Mucosa of gallbladder (tissue), 1 donor: ENCODE measurements at places on chromosomes 4 and X. TPM values are rescaled to one million over a fixed set of nuclear protein-coding genes. Genes with fewer than 3 reads are reported as not detected.

The MAGEA1 gene
- total RNA-seq = not detected

DNA sequence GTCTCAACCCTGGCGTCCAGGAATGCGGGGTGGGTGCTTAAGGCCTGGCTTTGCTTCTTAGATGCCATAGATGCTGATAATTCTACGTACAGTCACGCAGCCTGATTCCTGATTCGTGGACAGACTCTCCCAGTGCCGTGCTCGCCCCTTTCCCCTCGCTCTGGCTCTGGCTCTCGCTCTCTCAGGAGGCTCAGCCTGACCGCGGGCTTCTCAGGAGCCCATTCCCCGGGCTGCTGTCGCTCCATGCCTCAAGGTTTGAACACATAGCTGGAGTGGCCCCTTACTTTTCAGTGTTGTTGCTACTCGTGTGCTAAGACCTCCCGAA, 59.2 kb upstream of the ZC4H2 start:
- no peak for DNase-seq

- DNase-seq = no peak
These were observed 40.2 kb downstream of the SH3KBP1 start for GRCh38 chrX:19846995-19847790.

DNA sequence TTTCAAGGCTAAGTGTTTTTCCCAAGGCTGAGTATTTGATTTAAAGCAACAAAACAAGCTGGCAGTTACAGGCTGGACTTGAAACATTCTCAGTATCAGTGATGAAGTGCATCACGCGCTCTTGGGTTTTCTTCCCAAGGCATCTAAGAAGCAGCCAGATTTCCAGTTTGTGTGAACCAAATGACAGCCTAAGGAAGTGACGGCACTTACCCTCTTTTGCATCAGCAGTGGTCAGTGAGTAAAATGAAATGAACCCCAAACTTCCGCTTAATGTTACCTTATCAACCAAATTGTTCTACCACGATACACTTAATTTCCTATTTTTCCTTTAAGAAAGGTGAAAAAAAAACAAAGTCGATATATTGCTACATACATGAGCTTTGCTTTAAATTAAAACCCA, 15.8 kb upstream of the GYPE start:
- no peak for DNase-seq

The PPID gene
- total RNA-seq = 34.8 TPM

DNA sequence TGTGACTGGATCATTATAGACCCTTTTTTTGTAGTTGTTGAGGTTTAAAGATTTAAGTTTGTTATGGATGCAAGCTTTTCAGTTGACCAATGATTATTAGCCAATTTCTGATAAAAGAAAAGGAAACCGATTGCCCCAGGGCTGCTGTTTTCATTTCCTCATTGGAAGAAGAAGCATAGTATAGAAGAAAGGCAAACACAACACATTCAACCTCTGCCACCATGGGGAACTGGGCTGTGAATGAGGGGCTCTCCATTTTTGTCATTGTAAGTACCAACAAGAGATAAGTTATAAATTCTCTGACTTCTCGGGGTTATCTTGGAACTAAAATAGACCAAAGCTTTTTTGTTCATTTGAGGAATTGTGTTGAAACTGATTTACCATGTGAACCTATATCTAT, at the start of gene CYBB:
TSS of gene CYBB (plus strand) at position 203 of the 400 bp plus-strand sequence. CDS start at position 222, 19 bp downstream.
- DNase-seq = no peak

DNA sequence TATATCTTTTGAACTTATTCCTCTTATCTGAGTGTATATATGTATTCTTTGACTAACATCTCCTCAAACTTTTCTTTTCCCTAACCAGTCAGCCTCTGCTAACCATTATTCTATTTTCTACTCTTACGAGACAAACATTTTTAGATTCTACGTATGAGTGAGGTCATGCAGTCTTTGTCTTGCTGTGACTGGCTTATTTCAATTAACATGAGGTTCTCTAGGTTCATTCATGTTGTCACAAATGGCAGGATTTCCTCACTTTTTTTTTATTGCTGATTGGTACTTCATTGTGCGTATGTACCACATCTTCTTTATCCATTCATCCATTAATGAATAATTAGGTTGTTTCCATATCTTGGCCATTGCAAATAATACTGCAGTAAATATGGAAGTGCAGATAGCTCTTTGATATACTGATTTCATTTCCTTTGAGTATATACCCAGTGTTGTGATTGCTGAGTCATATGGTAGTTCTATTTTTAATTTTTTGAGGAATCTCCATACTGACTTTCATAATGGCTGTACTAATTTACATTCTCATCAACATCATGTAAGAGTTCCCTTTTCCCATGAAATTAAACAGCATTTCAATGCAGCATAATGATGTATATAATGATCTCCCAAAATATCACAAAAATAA, 80.1 kb downstream of the HS3ST1 start:
- no peak for DNase-seq

DNA sequence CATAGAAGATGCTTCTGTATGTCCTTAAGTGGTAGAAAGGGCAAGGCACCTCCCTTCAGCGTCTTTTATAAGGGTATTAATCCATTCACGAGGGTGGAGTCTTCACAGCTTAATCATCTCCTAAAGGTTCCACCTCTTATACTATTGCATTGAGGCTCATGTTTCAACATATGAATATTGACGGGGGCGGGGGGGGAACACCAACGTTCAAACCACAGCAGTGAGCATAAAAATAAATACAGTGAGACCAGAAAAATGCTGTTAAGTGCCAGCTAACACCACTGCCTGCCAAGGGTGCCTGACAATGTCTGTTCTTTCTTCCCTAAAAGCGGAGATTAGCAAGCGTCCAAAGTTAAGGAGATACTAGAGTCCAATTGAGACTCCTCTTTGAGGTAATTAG, 323.3 kb downstream of the STK32B start:
- DNase-seq = no peak

DNA sequence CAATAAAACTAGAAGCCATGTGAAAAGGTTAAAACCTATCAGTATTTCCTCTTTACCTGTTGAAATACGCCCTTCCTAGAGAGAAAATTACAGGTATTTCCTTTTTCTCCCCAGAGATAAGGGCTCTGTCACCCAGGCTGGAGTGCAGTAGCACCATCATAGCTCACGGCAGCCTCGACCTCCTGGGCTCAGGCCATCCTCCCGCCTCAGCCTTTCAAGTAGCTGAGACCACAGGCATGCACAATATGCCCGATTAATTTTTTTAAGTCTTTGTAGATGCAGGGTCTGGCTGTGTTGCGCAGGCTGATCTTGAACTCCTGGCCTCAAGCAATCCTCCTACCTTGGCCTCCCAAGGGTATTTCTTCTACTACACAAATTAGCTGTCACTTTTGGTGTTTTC, 154.4 kb downstream of the HNRNPD start:
- DNase-seq = no peak

- DNase-seq = no peak
These were observed 63.7 kb upstream of the CD99 start for GRCh38 chrX:2627272-2627867.

The DMP1 gene
- not detected for total RNA-seq

The RADX gene
- 1.7 TPM for total RNA-seq

The SHROOM3 gene
- total RNA-seq = 320 TPM

- DNase-seq = no peak
These were observed 87.0 kb upstream of the RAPGEF2 start for GRCh38 chr4:159015841-159016240.

DNA sequence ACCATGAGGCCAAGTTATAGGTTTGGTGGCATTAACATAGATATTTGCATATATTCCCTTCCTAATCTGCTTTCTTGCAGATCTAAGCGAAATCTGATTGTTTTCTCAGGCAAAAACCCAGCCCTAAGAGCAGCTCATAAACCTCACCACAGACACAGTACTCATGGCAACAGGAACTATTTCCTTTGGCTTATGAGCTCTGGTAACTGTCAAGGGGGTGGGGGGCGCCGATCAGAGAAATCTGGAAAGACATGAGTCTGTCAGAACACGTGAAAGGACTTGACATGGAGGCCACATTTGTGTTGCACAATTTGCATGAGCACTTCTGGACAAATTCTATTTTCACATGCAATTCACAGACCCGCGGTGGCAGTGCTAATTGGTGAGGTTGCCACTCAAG, 83.7 kb downstream of the MGST2 start:
- no peak for DNase-seq

The KIAA0232 gene
- 35.0 TPM for total RNA-seq

GRCh38 chr4:8756816-8757215, 114.8 kb downstream of the HMX1 start:
- no peak for DNase-seq

The EDNRA gene
- total RNA-seq = 9.7 TPM

The TRAM1L1 gene
- total RNA-seq = 2.1 TPM

- no peak for DNase-seq
These were observed 54.9 kb downstream of the LINC00632 start for GRCh38 chrX:140764401-140764919.

The SPANXD gene
- not detected for total RNA-seq

DNA sequence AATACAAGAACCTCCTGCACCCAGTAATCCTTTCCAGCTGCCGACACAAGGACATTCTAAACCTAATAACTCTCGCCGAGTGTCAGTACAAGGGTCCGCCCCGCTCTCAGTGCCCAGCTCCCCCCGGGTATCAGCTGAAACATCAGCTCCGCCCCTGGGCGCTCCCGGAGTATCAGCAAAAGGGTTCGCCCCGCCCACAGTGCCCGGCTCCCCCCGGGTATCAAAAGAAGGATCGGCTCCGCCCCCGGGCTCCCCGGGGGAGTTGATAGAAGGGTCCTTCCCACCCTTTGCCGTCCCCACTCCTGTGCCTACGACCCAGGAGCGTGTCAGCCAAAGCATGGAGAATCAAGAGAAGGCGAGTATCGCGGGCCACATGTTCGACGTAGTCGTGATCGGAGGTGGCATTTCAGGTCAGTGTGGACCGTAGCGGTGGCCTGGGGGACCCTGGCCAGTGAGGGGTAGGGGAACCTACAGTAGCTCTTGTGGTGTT, at the start of gene MAOA:
TSS of gene MAOA (plus strand) at position 295 of the 490 bp plus-strand sequence. CDS start at position 338, 43 bp downstream.
- peak; percentile 77 for DNase-seq

DNA sequence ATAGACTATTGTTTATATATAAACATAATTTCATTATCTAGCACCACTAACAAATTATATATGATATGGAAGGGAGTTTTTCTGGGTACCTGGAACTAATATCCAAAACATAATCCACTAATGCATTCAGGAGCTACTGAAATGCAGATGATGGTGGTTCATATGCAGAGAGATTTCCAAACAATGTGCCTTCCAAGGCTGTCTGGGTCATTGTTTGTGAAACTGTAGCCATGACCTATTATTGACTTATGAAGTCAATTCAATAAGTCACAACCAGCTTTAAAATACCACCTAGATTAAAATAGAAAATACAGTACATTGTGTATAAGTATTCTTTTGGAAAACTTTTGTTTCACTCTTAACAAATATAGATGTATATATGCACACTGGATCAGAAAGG, 237.0 kb upstream of the PRPS2 start:
- DNase-seq = no peak

The EGFL6 gene
- 3.6 TPM for total RNA-seq

- DNase-seq = peak; percentile 86
These were observed 516.6 kb downstream of the PPARGC1A start for GRCh38 chr4:23373261-23373660.

The SPANXA1 gene
- total RNA-seq = not detected

The REPS2 gene
- 17.9 TPM for total RNA-seq

The OPRPN gene
- total RNA-seq = not detected

The HEPH gene
- total RNA-seq = 50.8 TPM

The UGT2B10 gene
- 10.2 TPM for total RNA-seq

DNA sequence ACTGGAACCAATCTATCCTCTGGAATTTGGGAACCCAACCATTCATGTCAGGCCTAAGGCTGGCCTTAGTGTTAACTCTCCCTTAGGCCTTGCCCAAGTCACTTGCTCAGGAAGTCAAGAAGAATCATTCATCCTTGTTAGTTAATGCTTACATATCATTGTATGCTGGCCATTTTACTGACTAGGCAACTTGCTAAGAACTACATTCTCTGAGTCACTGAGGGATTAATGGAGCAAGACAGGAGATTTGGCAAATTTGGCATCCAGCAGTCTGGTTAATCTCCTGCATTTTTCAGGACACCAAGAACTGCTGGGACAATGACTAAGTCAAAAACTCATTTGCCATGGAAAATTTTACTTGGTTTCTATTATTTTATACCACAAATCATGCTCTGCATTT, 115.8 kb upstream of the DDIT4L start:
- DNase-seq = no peak

GRCh38 chr4:5389756-5390310, 318.5 kb downstream of the EVC2 start:
- no peak for DNase-seq

DNA sequence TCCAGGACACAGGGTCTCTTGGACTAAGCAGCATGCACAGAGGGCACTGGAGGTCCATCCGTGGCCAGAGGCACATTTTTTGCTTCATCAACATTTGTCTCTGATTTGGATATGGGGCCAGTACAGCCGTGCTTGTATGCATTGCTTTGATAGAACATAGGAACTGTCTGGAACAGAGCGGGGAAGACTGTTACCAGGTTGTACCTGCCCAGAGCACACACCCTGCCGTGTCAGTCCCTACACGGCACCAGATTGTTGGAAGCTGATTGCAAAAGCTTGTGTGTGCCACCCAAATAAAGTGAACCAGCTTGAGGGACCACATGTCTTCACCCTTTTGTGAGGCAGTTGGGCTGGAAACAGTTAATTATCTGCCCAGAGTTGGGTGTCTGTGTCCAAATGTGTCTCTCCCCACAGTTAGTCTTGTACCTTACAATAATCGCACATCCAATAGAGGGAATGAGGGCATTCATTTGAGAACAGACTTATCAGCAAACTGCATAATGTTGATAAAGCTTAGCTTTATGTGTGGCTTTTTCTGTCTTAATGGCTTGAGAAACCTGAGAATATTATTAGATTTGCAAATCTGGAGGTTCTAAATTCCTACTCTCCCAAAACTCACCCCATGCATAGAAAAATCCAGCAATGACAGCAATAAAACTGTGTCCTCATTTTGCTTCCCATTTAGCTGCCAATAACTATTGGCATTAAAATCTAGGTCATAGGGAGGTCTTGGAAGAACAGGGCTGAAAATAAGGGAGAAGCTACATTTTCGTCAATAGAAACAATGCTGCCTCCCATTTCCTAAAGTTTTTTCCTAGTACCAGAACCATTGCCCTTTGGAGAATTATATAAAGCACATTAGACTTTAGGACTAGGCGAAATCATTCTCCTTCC, 21.2 kb downstream of the KLF3 start:
- no peak for DNase-seq

DNA sequence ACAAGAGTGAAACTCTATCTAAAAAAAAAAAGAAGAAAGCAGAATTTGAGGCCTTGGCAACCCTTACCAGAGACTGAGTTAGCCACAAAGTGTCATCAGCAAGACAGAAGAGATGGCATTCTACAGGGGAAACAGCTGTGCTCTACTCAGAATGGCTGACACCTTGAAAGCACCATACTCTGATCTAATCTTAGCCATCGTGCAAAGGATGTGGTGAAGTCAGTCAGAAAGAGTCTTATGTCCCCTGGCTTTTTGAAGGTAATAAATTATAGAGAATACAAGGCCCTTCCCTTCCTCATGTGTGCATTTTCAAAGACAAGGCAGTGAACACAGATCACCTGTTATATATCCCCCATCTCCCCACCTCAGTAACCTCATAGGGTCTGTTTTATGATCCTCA, 13.2 kb downstream of the CLNK start:
- DNase-seq = no peak

The MXRA5 gene
- 5.3 TPM for total RNA-seq

The LAS1L gene
- 24.6 TPM for total RNA-seq

The DCK gene
- 14.0 TPM for total RNA-seq

- no peak for DNase-seq
These were observed 150.3 kb downstream of the MSL3 start for GRCh38 chrX:11908371-11908770.

GRCh38 chr4:40192114-40193015, 4.5 kb upstream of the RHOH start:
- DNase-seq = no peak

GRCh38 chrX:24113181-24113580, 36.3 kb upstream of the ZFX start:
- DNase-seq = no peak
